ENCODE measurements at places on chromosomes 1 and 21. TPM values are rescaled to one million over a fixed set of nuclear protein-coding genes. Genes with fewer than 3 reads are reported as not detected.

DNA sequence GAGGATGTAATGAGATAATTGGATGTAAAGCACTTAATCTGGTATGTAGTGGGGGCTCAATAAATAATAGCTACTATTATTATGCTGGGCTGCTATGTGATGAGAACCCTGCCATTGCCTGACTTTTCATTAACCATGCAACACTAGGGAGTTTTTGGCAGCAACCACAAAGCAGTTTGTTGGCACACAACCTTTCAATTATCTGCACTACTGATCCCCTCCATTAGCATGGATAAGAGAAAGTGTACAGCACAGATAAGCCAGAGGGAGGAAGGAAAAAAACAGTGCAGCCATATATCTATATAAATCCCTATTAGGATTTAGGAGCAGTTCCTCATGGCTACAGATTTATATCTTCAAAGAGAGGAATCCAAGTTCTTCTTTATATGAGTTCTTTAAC lies 498.5 kb downstream of the NUF2 start:
- H3K36me3 ChIP-seq, result no peaks in the 10 kb centered on the region
- H3K4me3 ChIP-seq, result no peak overlapping the region
- H3K27me3 ChIP-seq, result no peaks in the 10 kb centered on the region
- H3K27ac ChIP-seq, result no peak overlapping the region

DNA sequence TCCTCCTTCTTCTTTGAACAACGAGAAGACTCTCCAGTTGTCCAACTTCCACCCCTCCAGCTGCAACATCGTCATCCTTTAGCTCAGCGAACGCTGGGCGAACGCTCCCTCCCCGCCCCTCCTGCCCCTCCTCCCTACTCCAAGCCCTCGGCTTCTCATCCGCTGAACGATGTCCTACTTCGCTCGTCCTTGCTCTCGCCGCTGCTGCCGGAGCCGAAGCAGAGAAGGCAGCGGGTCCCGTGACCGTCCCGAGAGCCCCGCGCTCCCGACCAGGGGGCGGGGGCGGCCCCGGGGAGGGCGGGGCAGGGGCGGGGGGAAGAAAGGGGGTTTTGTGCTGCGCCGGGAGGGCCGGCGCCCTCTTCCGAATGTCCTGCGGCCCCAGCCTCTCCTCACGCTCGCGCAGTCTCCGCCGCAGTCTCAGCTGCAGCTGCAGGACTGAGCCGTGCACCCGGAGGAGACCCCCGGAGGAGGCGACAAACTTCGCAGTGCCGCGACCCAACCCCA lies at the start of gene BCAN:
BCAN (plus strand) TSS at position 357 of the 504 bp plus-strand sequence. CDS start 3,938 bp downstream, outside the sequence.
- H3K27ac ChIP-seq, result no peak within 1 kb of the TSS
- DNase-seq, result no peak
- H3K36me3 ChIP-seq, result peaks cover 5% of the 10 kb centered on the region
- H3K4me1 ChIP-seq, result peaks cover 42% of the 10 kb centered on the region
- peak within 1 kb of the TSS; percentile 45 for H3K4me3 ChIP-seq
- H3K27me3 ChIP-seq, result peaks cover 72% of the 10 kb centered on the region

DNA sequence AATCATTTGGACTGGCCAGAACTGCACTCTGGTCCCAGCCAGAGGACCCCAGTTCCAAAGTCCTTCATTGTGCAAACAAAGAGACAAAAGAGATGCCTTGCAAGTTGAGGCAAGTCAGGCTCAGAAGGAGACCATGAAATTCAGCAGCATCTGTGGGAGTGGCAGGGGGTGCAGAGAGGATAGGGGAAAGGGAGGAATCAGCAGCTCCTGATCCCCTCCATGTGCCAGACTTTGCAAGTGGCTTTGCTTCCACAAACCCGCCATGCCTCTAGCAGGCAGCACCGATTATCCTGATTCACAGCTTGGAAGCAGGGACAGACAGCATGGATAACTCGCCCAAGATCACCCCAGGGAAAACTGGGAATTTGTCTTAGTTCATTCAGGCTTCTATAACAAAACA lies 2.1 kb upstream of the CAPN9 start:
- peaks cover 7% of the 10 kb centered on the region for H3K27me3 ChIP-seq
- DNase-seq, result no peak
- H3K27ac ChIP-seq, result no peak overlapping the region

- DNase-seq, result no peak
- H3K27me3 ChIP-seq, result peaks cover 2% of the 10 kb centered on the region
- H3K4me1 ChIP-seq, result peaks cover 13% of the 10 kb centered on the region
- no peak overlapping the region for H3K4me3 ChIP-seq
- H3K27ac ChIP-seq, result no peak overlapping the region
Measured at GRCh38 chr21:25402134-25402961, 204.9 kb downstream of the MRPL39 start.

Gene SLC44A3
- not detected for total RNA-seq

DNA sequence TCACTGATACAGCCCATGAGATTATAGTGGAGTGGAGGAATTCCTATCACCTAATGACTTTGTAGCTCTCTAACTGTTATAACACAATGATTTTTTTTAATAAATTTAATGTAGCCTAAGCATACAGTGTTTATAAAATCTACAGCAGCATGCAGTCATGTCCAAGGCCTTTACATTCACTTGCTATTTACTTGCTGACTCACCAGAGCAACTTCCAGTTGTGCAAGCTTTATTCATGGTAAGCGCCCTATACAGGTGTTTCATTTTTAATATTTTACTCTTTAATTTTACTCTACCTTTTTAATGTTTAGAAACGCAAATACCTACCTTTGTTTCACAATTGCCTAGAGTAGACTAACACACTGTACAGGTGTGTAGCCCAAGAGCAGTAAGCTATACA lies 1652.2 kb downstream of the BRINP3 start:
- no peak overlapping the region for H3K27ac ChIP-seq
- H3K36me3 ChIP-seq, result no peaks in the 10 kb centered on the region
- H3K4me1 ChIP-seq, result no peaks in the 10 kb centered on the region
- no peak overlapping the region for H3K4me3 ChIP-seq
- H3K27me3 ChIP-seq, result no peaks in the 10 kb centered on the region

DNA sequence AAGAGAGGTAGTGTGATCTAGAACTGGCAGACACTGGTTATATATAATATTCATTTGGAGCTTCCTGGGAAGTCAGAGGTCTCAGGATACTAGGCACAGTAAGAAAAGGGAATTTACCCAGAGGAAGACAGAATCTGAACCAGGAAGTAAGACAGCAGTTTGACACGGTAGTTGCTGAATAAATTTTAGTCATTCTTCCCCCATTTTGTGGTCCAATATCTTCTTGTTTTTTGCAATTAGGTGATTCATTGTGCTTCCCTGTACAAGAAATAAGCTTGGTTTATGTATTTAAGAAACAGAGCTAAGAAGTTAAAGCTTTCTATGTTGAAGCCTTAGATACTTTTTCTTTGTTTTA lies 1.3 kb downstream of the TMEM167B start:
- H3K27ac ChIP-seq, result peak overlapping the region; percentile 93
- H3K4me1 ChIP-seq, result peaks cover 21% of the 10 kb centered on the region
- H3K27me3 ChIP-seq, result peaks cover 2% of the 10 kb centered on the region
- H3K4me3 ChIP-seq, result peak overlapping the region; percentile 92
- DNase-seq, result no peak

Gene RRP1B
- total RNA-seq, result 77.8 TPM

DNA sequence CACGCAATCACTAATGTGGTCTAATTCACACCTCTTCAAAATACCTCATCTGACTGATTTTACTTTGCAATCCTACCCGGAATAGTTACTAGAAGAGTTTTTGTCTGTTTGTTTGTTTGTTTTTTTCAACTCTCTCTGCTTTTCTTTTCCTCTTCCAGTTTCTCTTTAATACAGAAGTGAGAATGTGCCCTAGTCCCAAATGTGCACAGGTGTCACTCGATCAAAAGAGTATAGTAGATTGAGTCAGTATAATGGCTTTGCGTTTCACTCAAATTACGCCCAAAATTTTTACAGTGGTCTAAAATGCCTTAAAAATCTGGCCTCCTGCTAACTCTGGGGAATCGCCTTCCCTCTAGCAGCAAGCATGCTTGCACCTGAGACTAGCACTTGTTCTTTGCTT lies 1536.8 kb downstream of the KCNT2 start:
- no peak for DNase-seq
- no peak overlapping the region for H3K4me3 ChIP-seq
- no peaks in the 10 kb centered on the region for H3K27me3 ChIP-seq
- no peaks in the 10 kb centered on the region for H3K36me3 ChIP-seq
- H3K27ac ChIP-seq, result no peak overlapping the region
- H3K4me1 ChIP-seq, result no peaks in the 10 kb centered on the region

GRCh38 chr1:155193275-155193990 lies 14.3 kb downstream of the THBS3 start:
- H3K4me3 ChIP-seq, result peak overlapping the region; percentile 88
- peaks cover 39% of the 10 kb centered on the region for H3K4me1 ChIP-seq
- H3K36me3 ChIP-seq, result peaks cover 16% of the 10 kb centered on the region
- H3K27ac ChIP-seq, result peak overlapping the region; percentile 97
- peak; percentile 72 for DNase-seq
- H3K27me3 ChIP-seq, result no peaks in the 10 kb centered on the region

Gene PIK3C2B
- total RNA-seq, result 21.8 TPM

GRCh38 chr1:31505911-31506497 lies 70.3 kb upstream of the TINAGL1 start:
- H3K4me1 ChIP-seq, result peaks cover 36% of the 10 kb centered on the region
- peak overlapping the region; percentile 40 for H3K27ac ChIP-seq
- peak overlapping the region; percentile 6 for H3K4me3 ChIP-seq

DNA sequence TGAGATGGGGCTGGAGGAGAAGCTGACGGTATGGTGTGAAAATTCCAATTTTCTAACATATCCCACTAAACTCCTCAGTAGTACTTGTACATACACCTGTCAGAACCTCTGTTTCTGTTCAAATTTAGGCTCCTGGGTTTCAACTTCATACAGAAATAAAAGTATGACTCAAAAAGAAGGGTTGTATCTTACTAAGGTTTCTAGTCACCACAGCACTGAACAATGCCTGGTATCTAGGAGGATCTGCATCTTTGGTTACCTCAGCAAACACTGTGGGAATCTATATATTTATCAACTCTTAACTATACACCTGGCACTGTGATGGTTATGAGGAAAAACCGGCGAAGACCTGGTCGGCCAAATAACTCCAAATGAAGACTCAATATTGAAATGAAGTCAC lies 13.8 kb downstream of the RBM34 start:
- no peaks in the 10 kb centered on the region for H3K27me3 ChIP-seq
- H3K36me3 ChIP-seq, result peaks cover 41% of the 10 kb centered on the region
- H3K27ac ChIP-seq, result no peak overlapping the region
- no peak for DNase-seq
- H3K4me3 ChIP-seq, result no peak overlapping the region

GRCh38 chr1:41359211-41360073 lies 1.8 kb upstream of the FOXO6 start:
- H3K36me3 ChIP-seq, result no peaks in the 10 kb centered on the region
- no peak overlapping the region for H3K4me3 ChIP-seq
- H3K27me3 ChIP-seq, result peaks cover 25% of the 10 kb centered on the region

DNA sequence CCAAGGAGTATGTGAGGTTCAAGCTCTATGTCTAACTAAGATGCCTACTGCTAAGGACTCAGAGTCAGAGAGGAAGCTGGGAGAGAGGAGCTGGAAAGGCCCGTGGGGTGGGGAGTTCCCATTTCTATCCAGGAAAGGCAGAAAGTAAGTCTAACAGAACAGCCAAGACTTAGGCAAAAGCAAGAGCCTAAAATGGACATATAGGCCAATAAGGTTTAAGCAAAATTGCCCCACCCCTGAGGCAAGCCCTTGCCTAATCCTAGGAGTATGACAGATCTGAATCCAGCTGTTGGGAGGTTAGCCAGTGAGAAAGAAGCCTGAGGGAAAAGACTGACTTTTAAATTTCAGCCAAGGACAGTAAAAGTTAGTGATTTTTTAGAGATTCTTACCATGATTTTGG lies 1.6 kb upstream of the KLHDC9 start:
- no peak overlapping the region for H3K4me3 ChIP-seq
- peaks cover 58% of the 10 kb centered on the region for H3K4me1 ChIP-seq
- peaks cover 2% of the 10 kb centered on the region for H3K27me3 ChIP-seq
- H3K36me3 ChIP-seq, result peaks cover 14% of the 10 kb centered on the region

DNA sequence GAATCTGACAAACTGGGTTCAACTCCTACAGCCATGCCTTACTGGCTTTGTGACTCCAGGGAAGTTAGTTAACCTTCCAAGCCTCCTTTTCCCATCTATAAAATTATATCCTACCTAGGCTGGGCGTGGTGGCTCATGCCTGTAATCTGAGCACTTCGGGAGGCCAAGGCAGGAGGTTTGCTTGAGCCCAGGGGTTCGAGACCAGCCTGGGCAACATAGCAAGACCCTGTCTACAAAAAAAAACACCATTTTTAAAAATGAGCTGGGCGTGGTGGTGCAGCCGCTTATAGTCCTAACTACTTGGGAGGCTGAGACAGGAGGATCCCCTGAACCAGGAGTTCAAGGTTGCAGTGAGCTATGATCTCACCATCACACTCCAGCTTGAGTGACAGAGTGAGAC lies 15.1 kb downstream of the CELF3 start:
- H3K27me3 ChIP-seq, result no peaks in the 10 kb centered on the region
- no peak overlapping the region for H3K27ac ChIP-seq
- no peak overlapping the region for H3K4me3 ChIP-seq

DNA sequence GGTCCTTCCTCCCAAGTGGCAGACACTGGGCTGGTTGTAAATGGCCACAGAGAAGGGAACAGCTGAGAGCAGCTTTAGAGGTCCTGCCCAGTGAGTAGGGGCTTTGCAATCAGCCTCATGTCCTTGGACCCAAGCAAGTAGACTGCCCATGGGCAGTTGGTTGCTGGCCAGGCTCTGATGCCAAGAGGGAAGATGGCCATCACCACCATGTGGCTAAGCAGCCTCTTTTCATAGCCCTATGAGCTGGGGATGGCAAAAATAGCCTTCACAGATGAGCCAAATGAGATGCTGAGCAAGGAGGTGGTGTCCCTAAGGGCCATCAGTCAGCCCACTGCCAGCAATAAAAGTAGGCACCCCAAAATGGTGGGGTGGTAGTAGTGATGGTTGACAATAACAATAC lies 3.2 kb downstream of the DISP3 start:
- H3K4me1 ChIP-seq, result peaks cover 5% of the 10 kb centered on the region
- peaks cover 1% of the 10 kb centered on the region for H3K36me3 ChIP-seq
- no peak for DNase-seq

GRCh38 chr1:174788981-174789380 lies 210.8 kb upstream of the CACYBP start:
- no peak for DNase-seq
- peaks cover 21% of the 10 kb centered on the region for H3K4me1 ChIP-seq
- no peak overlapping the region for H3K4me3 ChIP-seq
- no peaks in the 10 kb centered on the region for H3K27me3 ChIP-seq
- no peak overlapping the region for H3K27ac ChIP-seq
- peaks cover 2% of the 10 kb centered on the region for H3K36me3 ChIP-seq

DNA sequence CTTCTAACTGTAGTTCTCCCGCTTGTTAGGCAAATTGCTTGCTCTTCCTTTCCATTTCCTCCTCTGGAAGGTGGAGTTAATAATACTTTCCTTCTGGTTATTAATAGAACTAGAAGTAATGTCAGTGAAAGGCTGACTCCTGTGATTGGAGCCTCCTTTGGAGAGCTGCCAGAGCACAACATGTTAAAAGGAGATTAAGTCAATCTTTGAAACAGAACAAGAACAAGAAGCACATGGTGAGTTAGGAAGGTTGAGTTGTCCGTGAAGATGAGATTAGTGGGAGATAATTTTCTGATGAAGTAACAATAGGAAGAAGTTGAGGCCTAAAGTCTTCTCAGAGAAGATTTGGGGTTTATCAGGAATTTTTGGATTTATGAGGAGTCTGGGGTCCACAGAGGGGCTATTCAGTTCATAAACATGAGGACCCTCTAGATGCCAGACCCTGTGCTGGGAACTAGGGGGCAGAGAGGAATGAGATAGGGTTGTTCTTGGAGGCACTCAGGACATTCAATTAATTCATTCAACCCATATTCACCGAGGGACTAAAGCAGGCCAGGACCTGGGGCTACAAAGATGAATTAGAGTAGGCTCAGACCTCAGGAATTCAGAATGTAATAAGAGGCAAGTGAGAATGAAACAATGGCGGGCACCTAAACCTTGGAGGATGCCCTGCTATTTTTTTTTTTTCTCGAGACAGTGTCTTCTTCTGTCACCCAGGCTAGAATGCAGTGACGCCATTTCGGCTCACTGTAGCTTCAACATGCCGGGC lies 40.7 kb upstream of the DHCR24 start:
- no peaks in the 10 kb centered on the region for H3K36me3 ChIP-seq
- no peak overlapping the region for H3K27ac ChIP-seq
- peaks cover 9% of the 10 kb centered on the region for H3K27me3 ChIP-seq
- no peaks in the 10 kb centered on the region for H3K4me1 ChIP-seq

Gene S1PR1
- 42.5 TPM for total RNA-seq

All from activated T-helper 1 cell treated with anti-CD3 and anti-CD28 coated beads, Interleukin-12 subunit alpha, Interleukin-12 subunit beta, Interleukin-2, Interleukin-4 antibody, amounts not matched to agents 30 ng/mL and 10 ng/mL and 1 ng/mL, durations not matched to agents 14 hours and 24 hours and 36 hours (primary cell).